ENCODE measurements at places on chromosomes 5 and 9.

DNA sequence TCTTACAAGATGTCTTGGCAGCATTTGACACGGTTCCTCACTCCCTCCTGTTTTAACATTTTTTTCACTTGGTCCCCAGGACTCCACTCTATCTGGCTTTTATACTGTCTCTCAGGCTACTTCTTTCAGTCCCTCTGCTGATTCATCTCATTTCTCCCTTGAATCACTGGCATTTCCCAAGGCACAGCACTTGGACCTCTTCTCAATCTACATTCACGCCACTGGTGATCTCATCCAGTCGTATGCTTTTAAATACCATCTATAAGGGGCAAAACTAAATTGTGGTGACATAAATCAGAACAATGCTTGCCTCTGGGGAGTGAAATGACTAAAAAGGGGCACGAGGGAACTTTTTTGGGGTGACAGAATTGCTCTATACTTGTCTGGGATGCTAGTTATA lies 47.1 kb downstream of the MAPKAP1 start:
- peak; percentile 75 for DNase-seq

GRCh38 chr9:132351404-132352045 lies 3.3 kb downstream of the SETX start:
- DNase-seq: no peak

GRCh38 chr9:128001779-128002298 lies 21.1 kb upstream of the EEIG1 start:
- peak; percentile 75 for DNase-seq

DNA sequence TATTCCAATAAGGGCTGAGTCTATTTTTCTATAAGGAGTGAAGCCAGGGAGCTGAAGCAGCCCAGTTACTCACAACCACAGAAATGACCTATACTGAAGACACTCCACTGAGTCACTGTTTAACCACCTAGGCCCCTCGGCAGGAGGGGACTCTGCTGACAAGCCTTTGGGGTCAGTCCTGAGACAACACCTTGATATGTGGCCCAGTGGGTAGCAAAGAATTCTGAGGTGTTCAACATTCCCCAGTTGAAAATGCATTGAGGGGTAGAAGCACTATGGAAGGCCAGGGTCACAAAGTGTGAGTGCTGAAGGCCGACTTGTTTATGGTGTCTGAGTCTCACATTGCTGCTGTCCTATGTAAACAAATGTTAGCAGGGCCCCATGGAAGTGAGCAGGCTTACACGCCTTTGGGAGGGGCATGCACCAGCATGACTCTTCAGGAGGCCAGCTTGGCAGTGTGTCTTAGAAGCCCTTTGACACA lies 112.6 kb upstream of the NFIL3 start:
- peak; percentile 51 for DNase-seq

GRCh38 chr9:129273136-129273895 lies 95.3 kb upstream of the IER5L start:
- no peak for DNase-seq

GRCh38 chr9:36258208-36258995 lies at the start of gene GNE:
GNE (minus strand) TSS chr9:36258448; CDS start chr9:36249355, 9,093 bp downstream.
- peak; percentile 96 for DNase-seq

All from stromal cell of bone marrow (primary cell).